ENCODE measurements at places on chromosomes 6 and 20.

DNA sequence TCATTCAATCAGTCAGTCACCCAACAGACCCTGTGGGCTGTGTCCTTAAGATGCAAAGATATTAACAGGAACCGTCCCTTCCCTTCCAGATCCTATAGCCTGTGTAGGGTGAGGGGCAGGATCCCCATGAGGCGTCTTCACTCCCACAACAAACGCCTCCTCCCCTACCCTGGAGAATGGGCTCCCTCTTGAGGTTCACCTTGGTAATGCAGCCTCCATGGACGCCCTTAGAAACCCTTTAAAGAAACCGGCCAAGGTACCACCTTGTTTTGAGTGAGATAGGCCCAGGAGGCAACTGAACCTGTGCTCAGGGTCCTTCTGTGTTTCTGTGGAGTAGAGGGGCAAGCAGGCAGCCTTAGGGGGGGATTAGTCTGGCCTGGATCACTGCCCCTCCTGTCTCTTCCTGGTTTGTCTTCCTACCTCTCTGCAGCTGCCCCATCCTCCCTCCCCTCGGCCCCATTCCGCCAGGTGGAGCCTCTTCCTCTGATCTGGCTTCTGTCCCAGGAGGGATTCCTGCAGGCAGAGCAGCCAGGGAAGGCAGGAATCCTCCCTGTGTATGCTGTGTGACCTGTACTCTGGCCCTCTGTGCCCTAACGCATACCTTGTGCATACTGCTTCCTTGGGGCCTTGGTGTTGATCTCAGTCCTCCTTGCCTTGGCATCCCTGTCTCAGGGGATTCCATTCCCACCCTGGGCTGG is 6.6 kb upstream of the GUCA1A start:
- DNase-seq: peak; percentile 81

GRCh38 chr6:46000905-46001304 is 14.8 kb downstream of the CLIC5 start:
- no peak for DNase-seq

DNA sequence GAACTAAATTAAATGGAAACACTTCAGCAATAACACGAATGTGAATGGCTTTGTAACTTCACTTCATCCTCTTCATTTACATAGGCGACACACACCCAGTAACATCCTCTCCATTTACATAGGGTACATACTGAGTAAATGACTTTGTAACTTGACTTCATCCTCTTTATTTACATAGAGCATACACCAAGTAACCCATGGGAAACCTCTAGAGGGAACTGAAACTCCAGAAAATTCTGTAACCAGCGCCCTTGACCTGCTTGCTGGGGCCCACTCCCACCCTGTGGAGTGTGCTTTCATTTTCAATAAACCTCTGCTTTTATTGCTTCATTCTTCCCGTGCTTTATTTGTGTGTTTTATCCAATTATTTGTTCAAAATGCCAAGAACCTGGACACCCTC is 81.6 kb upstream of the OPRM1 start:
- DNase-seq: no peak

DNA sequence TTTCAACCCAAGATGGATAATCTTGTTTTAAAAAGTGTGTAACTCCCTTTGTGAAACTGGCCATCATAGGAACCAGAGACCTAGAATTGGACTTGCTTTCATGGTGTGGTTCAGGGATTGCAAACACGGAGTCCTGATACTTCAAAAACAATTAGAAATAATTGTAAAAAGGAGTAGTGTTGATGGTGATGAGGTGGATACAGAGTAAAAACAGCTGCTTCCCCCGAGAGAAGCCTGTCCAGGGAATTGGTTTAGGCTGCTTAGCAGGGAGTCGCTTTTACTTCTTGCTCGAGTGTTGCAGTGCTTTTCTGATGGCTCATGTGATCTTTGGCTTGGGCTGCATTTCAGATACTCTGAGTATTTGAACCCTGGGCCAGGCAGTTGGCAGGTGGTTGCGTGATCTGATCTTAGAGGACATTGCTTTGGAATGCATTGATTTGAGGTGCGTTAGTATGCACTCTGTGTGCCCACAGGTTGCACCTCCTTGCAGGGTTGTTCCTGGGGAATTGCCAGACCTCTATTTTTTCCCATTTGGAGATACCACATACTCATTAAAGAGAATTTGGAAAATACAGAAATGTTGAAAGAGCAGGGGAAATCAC is 19.5 kb downstream of the KIF3B start:
- no peak for DNase-seq

DNA sequence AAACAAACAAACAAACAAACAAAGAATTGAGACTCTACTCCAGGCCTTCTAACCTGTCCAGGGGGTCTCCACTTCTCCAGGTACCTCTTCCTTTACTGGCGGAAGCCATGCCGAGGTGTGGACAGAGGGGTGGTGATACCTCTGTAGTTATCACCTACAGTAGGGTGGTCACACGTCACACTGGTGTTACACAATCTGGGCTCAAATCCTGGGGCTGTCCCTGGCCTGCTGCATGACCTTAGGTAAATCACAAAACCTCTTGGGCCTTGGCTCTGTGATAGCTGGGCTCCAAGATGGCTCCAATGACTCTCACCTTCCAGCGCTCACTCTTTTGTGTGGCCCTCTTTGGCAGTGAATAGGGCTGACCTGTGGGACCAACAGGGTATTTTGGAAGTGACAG is 76.8 kb upstream of the ZNFX1 start:
- DNase-seq: no peak

GRCh38 chr6:4550227-4550597 is 226.0 kb upstream of the CDYL start:
- DNase-seq: no peak

DNA sequence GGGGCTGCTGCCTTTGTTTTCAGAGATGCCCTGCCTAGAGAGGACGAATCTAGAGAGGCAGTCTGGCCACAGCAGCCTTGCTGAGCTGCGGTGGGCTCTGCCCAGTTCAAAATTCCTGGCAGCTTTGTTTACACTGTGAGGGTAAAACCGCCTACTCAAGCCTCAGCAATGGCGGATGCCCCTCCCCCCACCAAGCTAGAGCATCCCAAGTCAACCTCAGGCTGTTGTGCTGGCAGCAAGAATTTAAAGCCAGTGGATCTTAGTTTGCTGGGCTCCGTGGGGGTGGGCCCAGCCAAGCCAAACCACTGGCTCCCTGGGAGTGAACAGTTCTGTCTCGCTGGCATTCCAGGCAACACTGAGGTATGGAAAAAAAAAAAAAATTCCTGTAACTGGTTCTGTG is 970.9 kb downstream of the TBC1D32 start:
- no peak for DNase-seq
